Epithelial cell of proximal tubule (primary cell): ENCODE measurements at places on chromosomes 16 and 17. TPM values are rescaled to one million over a fixed set of nuclear protein-coding genes. Genes with fewer than 3 reads are reported as not detected.

SECTM1 gene
- 0.75 and 1.9 TPM in 2 replicates for total RNA-seq

MT4 gene
- not detected in 2 replicates for total RNA-seq

DNA sequence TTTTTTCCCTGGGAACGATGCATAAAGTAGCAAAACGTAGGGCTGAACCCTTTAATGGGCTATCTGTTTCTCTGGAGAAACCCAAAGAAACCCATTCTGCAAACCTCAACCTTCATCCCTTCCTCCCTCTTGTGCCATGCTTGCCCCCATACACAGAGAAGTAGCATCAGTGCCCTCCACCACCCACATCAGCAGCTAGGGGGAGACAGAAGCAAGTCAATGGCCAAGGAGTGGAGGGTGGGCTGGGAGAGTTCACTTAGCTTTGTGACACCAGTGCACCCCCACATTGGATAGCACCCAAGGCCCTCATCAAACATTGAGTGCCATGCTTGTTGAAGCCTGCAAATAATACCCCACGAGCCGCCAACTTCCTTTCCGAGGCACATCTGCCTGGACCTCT lies 282.4 kb downstream of the ABCC12 start:
- no peak for DNase-seq

FTO gene
- 62.7 and 64.8 TPM in 2 replicates for total RNA-seq

USP43 gene
- total RNA-seq = 7.8 and 10.3 TPM in 2 replicates

GRCh38 chr16:57795431-57795878 lies 6.8 kb downstream of the KIFC3 start:
- DNase-seq = no peak

DNA sequence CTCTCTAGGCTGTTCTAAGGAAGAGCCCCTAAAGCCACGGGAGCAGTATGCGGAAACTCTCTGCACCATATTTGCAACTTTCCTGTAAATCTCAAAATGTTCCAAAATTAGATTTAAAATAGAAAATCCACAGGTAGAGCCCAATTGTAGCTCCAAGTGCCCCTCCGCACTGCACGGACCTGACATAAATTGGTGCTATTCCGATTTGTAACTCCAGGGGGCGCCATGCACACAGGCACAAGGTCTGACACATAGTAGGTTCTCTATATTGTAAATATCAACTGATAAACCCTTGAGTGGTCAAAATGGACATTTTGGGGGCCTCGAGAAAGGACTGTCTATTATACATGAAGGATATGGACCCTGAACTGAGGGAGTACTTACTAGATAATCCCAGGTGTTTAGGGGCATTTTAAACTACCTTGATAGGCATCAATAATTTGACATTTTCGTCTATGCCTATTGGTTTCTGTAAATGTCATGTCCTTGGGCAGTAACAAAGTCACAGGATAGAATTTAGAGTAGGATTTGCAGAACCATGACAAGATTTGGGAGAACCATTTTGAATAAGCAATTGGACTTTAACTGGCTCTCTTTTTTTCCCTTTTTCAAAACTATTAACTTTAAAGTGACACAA lies 36.6 kb upstream of the TMEM132E start:
- no peak for DNase-seq

- DNase-seq = peak; percentile 83
These were observed 338 bp upstream of the RPL19 start for GRCh38 chr17:39199820-39200069.

GRCh38 chr17:7216242-7217112 lies 3.2 kb downstream of the DLG4 start:
- no peak for DNase-seq
